ENCODE measurements at places on chromosomes 6 and 20.

DNA sequence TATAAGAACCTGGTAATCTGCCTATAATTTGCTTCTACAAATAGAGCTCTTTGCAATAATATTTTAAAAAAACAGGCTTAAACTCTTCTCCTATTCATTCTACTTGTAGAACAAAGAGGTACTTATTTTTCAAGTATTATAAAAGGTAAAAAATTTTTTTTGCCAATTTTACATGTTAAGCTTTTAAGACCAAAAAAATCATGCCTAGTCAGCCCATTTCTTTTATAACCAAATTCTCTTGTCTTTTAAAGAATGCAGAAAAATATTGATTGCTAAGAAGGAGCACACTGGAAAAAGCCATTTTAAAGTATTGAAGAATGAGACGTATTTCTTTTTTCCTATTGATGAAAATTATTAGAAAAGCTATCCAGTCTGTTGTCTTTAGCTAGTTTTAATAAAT is 54.1 kb upstream of the BCLAF1 start:
- DNase-seq: no peak

GRCh38 chr6:139863346-139863745 is 488.9 kb upstream of the CITED2 start:
- DNase-seq: no peak

GRCh38 chr6:41288030-41288753 is 1.7 kb upstream of the TREM1 start:
- DNase-seq: no peak

GRCh38 chr6:170461111-170461510 is 92.0 kb downstream of the PSMB1 start:
- no peak for DNase-seq

DNA sequence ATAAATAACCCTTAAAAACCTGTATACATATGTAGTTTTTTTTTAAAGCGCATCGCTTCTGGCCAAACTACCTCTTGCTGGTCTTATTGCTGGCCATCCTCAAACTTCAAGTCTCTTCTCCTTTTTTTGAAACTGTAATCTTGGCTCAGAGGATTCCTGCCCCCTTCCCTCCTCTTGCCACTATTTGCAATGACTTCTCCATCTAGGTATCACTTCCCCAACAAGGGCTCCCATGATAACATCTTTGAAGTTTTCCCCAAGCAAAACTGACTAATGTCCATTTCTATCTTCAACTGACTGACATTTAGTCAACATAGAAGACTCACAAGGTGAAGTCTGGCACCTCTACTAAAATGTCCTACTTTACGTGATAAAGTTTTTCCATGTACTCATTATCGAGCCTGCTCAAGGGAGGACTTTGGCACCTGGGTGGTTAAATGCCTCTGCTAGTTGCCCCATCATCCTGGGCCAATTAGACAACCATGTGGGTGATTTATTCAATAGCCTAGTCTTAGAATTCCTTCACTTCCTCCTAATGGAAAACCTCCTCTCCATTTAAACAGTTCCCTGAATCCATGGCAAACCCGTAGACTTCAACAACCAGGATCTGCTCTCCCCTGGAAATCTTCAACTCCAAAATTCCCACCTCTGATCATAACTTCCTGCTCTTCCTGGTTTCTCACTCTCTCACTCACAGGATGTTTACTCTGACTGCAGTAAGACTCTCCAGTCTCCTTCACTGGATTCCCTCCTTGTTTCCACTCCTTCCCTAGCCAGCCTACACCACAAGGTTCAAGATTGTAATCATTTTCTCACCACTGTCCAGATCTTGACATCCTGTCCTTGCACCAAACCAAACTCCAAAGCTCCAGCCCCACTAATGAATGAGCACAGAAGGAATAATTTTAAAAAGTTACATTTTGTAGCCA is 9.4 kb upstream of the PLAGL1 start:
- DNase-seq: no peak

GRCh38 chr6:33075568-33076405 is at the start of gene HLA-DPB1:
Gene HLA-DPB1, plus strand, starts transcription at chr6:33075990. Its CDS starts 52 bp downstream, at chr6:33076042.
- DNase-seq: peak; percentile 65

GRCh38 chr20:63064310-63064709 is 57.5 kb upstream of the BHLHE23 start:
- no peak for DNase-seq

DNA sequence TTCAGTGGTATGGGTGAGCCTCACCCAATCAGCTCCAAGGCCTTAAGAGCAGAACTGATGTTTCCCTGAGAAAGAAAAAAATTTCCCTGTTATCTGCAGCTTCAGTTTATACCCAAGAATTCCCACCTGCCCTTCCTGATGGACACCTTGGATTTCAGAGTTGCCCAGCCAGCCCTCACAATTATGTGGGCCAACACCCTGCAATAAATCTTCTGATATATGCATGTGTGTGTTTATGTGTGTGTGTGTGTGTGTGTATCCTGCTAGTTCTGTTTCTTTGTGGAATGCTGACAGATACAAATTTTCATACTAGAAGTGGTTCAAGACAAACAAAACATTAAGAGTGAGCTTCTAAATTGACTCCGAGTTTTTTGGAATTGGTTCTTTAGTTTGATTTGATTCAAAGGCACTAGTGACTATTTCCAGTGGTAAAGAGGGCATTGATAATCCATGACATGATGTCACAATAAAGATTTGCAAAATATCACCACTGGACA is 246.6 kb upstream of the BTBD3 start:
- DNase-seq: no peak

DNA sequence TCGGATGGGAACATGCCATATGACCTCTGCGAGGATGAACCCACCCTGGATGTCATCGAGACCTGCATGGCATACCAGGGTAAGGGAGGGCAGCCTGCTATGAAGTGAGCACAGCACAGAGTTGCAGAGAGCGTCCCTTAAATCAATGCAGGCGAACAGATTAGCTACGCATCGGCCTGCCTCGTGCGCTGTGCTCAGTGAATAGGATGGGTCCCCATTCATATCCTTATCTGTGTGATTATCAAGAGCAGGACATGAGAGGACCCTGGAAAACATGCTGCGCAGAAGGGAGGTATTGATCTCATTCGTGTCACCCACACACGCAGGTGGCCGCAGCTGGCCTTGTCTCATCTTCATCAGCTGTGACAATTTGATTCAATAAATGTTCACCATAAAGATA is 25.6 kb upstream of the FAM83D start:
- no peak for DNase-seq

DNA sequence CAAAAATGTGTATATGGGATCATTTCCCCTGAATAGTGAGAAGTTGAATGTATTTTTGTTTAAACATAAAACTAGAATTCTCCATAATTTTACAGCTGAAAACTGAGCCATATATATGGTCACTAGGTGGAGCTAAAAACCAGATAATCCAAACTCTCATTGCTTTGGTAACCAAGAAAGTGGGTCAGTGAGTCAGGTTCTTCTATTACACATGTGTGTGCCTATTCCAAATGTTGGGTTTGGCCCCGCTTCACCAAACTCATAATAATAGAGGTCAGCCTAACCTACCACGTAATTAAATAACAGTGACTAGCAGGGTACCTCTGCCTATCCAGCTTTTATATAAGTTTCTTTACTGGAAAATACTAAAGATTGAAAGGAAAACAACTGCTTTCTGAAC is 19.3 kb upstream of the RNGTT start:
- DNase-seq: no peak

DNA sequence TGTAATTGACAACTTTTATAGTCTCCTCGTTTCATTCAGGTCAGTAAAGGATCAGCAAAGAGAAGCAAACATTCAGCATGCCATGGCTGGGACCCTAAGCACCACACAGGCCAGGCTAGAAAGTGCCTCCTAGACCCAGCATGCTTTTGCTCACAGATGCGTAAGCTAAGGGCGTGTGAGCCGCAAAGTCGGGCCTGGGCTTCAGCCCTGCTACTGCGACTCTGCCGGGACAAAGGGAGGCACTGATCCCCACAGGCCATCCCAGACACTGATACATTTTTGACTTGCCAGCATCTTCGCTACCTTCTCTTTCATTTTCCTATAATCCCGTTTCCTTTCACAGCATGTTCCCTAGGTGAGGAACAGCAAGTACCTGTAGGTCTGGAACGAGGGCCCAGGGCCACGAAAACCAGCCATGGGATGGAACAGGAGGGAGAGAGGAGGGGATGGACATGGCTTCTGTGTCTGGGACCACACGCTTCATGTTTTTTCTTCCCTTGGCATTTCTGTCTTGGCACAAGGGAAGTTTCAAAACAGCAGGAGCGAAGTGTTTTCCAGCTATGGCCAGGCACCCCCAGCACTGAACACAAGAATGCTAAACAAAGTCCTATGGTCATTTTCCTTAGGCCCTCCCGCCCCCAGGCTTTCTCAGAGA is 42.6 kb downstream of the IRF4 start:
- DNase-seq: no peak

DNA sequence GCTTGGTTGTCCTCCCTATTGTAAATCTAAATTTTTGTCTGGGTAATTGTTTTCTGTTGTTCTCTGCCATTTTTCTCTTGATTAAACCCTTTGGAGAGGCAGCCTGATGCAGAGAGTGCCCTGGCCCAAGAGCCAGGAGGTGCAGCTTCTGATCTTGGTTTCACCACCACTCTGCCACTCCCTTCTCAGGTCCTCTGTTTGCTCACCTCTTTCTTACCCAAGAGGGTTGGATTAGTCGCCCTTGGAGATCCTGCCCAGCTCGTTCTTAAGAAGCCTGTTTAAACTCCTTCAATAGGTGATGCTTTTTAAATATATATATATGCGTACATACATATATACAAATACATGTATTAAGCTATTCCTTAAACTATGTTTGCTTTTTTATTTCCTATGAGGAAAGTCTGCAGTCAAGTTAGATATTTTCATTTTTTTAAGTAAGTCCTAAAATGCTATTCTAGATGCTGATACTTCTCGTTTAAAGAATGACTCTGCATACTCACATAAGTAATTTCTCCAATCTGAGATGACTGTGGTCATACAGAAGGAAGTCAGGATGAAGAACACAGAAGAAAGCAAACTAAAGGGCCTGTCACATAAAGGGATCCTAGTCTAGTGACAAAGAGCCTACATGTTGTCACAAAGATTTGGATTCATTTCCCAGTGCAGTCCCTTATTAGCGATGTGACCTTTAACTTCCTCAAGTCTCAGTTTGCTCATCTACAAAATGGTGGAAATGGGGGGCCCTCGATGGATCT is 19.9 kb downstream of the TPD52L1 start:
- no peak for DNase-seq

Measured in stimulated activated naive B cell treated with anti-CD40 and anti-IgM and Interleukin-4, amounts not matched to agents 10 μg/mL and 1 μg/mL and 100 μg/mL, for 72 hours (primary cell).